Epithelial cell of proximal tubule (primary cell): ENCODE measurements at places on chromosomes 6 and 20.

- DNase-seq, result no peak
These were observed 80.0 kb upstream of the GATA5 start for GRCh38 chr20:62555642-62556420.

GRCh38 chr6:63503199-63503598 lies 69.1 kb upstream of the LOC128125822 start:
- no peak for DNase-seq

- DNase-seq, result no peak
These were observed 34.8 kb downstream of the CTNNBL1 start for GRCh38 chr20:37728635-37728983.

- DNase-seq, result no peak
These were observed 49.2 kb downstream of the GMDS start for GRCh38 chr6:2196079-2196679.

DNA sequence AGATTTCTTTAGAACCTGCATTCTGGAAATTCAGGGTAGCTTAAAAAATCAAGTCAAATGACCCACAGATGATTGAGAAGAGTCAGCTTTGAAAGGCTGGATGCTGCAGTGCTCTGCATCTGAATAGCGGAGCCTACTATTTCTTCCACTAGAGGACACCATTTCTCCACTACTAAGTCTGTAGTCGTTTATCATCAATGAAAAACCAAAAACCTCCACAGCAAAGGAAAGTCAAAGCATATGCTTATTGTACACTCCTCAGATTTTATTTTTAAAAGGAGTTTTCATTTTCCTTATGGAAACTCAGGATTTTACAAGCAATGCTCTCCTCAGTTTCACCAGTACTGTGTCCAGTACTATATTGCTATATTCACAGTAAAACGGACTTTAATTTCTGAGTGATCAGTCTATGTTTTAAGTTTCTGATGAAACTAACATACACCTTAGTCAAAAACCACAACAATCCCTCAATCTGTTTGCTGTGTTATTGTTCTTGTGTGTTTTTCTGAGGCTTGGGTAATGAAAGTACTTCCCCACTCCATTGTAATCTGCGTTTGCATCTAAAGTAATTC lies 50.5 kb upstream of the ENPP5 start:
- peak; percentile 16 for DNase-seq

DNA sequence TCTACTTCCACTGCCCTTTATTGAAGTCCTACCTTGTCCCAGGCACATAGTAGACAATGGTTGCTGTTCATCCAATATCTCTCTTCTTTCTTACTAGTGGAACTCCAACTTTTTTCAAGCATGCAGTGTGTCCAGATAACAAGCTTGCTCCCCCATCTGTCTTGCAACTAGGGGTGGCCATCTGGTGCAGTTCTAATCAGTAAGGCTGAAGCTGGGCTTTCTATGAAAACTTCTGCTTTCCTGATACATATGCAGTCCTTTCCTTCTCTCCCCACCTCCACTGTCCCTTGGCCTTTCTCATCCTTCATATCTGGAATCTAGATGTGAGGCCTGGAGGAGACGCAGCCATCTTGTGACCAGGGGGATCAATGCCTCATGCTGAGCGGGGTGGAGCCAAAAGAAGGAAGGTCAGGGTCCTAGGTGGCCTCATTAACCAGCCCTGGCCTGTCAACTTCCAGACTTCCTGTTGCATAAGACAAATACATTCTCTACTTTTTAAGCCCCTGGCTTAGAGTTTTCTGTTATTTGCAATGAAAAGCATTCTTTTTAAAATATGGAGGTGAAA lies 59.6 kb upstream of the ZFP64 start:
- no peak for DNase-seq

DNA sequence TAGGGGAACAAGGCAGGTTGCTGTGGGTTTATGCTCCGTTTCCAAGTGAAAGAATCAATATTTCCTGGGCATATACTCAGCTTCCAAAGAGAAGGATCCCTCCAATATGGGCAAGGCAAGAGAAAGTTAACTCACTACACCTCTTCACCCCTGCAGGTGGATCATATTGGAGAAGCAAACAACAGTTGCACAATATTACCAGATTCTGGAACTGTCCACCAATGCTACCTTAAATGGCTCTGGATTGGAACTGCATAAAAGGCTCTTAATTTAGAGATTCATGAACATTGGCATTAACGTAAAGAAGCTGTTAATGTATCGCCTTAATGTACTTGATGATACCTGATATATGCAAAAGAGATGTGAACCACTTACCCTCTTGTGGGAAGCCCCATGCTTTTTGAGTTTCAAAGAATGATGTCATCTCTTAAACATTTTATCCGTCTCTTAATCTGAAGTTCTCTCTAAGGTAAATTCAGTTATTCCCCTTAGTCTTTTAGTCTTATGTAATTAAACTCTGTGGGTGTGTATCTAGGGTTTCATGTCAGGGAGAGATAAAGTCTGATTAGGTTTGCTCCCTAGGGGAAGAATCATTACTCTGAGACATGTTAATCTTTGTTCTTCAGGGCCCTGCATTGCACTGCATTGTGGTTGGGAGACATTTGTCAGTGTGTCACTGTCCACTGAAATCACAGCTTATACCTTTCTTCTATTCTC lies 99.5 kb downstream of the PHACTR1 start:
- DNase-seq, result no peak

DNA sequence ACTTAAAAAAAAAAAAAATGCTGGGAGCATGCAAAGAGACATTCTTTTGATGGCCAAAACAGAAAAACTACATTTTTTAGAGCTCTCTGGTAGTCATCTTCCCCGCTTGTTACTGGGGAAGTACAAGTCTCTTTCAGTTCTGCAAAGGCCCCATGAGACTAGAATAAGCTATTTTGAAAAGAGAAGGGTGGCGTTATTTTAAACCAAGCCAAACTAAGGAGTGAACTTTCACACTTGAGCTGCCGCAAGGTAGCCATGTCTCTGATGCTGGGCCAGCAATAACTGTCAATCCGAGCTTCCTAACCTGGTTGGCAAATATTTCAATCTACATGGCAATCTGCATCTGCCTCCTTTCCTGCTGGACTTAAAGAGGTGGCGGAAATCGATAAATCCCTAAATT lies 96.7 kb downstream of the L3MBTL3 start:
- no peak for DNase-seq

DNA sequence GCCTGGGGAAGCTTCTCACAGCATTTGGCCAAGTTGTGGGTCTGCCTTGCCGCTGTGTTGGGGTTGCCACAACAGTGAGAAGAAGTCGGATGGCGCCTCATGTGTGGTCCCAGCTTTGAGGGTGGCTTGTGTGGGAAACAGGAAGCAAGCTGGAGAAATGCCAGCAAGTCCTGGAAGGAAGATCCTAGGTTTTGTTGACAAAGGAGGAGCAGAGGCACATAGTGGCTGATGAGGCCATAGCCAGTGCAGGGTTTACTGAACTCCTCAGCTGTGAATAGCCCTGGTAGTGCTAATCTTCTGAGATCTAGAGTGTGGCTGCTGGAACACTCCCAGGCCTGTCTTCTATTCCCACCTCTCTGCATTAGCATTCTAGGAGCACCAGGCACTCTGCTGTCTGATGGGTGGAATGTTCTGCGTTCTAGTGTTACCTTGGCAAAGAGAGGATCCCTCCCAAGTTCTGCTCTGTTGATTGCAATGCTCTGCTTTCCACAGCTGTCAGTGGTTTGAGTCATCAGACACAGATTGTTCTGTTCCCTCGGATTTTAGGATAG lies 25.2 kb downstream of the SNPH start:
- DNase-seq, result peak; percentile 23

- peak; percentile 48 for DNase-seq
These were observed 455.8 kb upstream of the MAP3K7 start for GRCh38 chr6:91042656-91043055.

DNA sequence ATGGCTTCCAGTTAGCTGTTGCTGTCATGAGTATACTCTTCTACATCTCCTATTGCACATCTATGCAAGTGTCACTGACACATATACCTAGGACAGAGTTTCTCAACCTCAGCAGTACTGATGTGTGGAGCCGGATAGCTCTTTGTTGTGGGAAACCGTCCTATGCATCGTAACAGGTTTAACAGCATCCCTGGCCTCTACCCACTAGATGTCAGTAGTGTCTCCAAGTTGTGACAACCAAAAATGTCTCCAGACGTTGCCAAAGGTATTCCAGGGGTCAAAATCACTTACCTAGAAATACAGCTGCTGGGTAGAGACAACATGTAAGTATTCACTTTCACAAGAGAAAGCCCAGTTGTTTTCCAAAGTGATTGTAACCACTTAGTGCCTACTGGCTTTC lies 637.6 kb downstream of the RNF144B start:
- DNase-seq, result peak; percentile 29

GRCh38 chr6:134551245-134551960 lies 233.5 kb upstream of the SGK1 start:
- peak; percentile 74 for DNase-seq

DNA sequence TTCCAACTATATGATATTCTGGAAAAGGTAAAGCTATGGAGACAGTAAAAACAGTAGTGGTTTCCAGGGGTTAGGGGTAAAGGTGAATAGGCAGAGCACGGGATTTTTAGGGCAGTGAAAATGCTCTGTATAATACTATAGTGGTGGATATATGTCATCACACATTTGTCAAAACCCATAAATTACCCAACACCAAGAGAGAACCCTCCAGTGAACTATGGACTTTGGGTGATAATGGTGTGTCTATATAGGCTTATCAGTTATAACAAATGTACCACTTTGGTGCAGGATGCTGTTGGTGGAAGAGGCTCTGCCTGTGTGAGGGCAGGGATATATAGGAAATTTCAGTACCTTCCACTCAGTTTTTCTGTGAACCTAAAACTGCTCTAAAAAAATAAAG lies 149.9 kb downstream of the GPX5 start:
- no peak for DNase-seq

DNA sequence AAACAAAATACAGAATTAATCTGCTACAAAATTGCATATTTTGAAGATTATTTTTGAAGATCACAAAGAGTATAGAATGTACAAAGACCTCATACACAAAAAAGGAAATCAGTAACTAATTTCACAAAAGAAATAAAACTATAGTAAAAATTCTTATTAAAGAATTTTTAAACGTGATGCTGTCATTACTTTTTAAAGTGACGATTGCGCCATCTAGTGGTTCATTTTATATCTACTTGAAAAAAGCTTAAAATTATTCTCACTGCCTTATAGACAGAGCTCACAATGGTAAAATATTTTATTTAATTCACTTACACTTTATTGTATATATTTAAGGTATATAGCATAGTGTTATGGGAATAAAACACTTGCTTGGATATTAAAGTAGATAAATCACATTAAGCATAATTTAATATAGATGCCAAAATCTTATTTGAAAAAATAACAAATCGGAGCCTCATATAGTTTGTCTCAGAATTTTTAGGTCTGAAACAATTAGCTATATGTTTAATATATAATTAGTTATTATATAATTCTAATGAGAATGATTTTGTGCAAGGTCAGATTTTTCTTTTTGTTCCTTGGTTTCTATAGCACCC lies 128.8 kb downstream of the PHF3 start:
- DNase-seq, result peak; percentile 12

- DNase-seq, result no peak
These were observed 1.4 kb downstream of the BTN1A1 start for GRCh38 chr6:26501482-26501986.

- DNase-seq, result no peak
These were observed 74.3 kb upstream of the EMILIN3 start for GRCh38 chr20:41440882-41441281.

GRCh38 chr6:47097092-47097945 lies 55.2 kb upstream of the ADGRF1 start:
- no peak for DNase-seq

- DNase-seq, result no peak
These were observed 175.9 kb upstream of the CITED2 start for GRCh38 chr6:139550361-139550760.

DNA sequence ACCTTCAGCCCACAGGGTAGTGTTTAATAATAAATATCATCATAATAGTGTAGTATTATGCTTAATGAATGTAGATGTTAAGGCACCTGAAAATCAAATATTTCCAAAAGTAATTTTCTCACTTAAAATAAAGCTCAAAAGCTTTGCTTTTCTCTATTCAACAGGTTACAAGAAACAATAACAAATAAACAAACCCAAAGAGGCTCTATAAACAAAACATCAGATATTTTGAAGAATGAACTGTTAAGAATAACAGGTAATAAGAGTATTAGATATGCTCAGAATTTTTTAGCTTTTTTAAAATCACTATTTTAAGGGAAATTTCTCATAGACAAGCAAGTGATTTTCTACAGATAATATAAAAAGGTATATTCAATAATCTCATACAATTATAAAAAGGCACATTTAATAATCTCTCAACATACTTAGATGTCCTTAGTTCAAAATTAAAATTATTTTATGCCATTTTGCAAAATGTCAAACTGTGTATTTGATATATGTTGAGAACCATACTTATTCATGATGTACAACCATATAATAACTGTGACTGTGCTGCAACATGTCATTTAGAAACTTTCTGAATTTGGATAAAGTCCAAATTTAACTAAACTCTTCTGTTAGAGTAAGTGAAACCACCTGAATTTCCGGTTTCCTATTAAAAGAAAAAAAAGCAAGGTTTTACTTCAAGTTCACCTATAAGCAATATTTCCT lies 35.8 kb downstream of the PHIP start:
- DNase-seq, result no peak

DNA sequence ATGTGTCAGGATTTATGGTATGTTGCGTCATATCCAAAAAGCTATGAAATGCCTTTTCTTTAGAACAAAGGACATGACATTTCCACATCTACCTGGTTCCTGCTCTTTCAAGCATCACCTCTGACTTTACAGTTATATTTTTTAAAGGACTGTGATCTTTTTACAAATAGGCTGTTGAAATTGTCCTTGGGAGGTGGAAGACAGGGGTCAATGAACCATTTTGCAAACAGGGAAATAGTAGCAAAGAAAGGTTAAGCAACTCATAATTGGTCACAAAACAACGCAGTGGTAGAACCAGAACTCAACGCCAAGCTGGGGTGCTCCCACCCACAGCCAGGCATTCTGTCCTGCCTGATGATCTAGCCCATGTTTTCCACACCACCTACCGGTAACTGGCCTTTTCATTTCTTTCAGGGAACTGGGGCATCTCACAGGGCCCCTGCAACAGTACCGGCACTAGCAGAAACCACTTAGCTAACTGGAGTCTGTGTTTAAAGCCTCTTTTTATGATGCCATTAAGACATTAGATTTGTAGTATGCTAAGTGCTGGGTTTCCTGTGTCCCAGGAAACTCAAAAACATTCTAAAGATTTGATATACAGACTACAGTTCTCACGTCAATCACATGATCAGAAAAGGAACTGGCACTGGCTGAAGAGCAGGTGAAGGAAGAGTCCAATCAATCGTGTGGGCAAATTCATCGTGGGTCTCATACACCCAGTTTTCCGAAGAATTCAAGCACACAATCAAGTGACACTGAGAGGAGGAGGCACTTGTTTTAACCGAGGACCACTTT lies 13.9 kb downstream of the ZNF217 start:
- DNase-seq, result no peak

DNA sequence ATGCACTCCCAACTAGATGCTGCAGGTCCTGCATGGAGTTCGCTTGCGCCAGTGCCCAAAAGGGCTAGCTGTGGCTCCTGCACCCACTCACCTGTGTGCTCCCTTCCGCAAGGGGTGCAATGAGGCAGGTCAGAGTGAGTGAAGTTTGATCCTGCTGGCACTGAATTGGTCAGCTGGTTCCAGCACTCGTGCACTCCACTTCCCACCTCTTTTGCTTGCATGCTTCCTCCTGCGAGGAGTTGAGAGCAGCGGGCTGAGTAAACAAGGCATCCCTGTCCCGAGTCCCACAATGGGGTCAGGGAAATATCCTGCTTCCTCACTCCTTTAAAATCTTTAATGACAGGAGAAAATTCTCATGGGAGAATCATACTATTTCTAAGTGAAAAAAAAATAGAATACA lies 86.2 kb downstream of the LCA5 start:
- no peak for DNase-seq

- no peak for DNase-seq
These were observed 313.6 kb downstream of the CDC5L start for GRCh38 chr6:44701038-44701636.

- no peak for DNase-seq
These were observed 108.7 kb downstream of the ERMARD start for GRCh38 chr6:169859978-169860703.
